AG10803 (cell line): ENCODE measurements at places on chromosomes 16 and 17.

- DNase-seq, result no peak
These were observed 52.1 kb upstream of the TMEM132E start for GRCh38 chr17:34527136-34527907.

DNA sequence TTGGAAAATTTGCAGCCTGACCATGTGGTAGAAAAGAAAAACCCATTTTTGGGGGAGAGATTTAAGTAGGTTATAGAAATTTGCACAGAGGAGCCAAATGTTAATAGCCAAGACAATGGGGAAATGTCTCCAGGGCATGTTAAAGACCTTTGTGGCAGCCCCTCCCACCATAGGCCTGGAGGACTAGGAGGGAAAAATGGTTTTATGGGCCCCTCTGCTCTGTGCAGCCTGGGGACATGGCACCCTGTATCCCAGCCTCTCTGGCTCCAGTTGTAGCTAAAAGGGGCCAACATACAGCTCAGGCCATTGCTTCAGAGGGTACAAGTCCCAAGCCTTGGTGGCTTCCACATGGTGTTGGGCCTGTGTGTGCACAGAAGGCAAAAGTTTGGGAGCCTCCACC is 245.9 kb upstream of the AXIN2 start:
- no peak for DNase-seq

GRCh38 chr17:20983359-20983637 is 59.5 kb downstream of the USP22 start:
- DNase-seq, result no peak

- DNase-seq, result no peak
These were observed 16.7 kb upstream of the TENT4B start for GRCh38 chr16:50136399-50136798.

DNA sequence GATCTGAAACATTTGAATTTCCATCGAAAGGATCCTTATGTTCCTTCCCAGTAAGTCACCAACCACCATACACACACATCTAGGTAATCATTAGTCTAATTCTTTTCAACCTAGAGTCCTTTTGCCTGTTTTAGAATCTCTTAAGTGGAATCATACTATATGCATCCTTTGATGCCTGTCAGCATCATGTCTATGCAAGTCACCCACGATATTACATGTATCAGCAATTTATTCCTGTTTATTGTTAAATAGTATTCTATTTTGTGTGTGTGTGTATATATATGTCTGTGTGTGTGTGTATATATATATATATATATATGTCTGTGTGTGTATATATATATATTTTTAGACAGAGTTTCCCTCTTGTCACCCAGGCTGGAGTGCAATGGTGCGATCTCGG is 78.9 kb upstream of the RPH3AL start:
- no peak for DNase-seq

DNA sequence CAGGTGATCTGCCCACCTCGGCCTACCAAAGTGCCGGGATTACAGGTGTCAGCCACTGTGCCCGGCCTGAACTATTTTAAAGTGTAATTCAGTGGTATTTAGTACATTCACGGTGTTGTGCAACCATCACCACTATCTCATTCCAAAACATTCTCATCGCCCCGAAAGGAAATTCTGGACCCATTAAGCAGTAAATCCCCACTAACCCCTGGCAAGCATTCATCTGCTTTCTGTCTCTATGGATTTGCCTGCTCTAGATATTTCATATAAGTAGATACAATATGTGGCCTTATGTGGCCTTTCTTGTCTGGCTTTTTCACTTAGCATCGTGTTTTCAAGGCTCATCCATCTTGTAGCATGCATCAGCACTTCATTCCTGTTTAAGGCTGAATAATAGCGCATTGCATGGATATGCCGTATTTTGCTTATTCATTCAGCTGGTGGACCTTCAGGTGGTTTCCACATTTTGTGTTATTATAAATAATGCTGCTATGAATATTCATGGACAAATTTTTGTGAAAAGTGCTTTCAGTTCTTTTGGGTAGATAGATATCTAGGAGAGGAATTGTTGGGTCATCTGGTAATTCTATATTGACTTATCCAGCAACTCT is 8.4 kb upstream of the HERPUD1 start:
- DNase-seq, result peak; percentile 74

GRCh38 chr17:2982854-2983253 is 80.6 kb downstream of the OR1D5 start:
- DNase-seq, result peak; percentile 86

GRCh38 chr17:65154770-65155589 is 17.8 kb downstream of the RGS9 start:
- peak; percentile 25 for DNase-seq

DNA sequence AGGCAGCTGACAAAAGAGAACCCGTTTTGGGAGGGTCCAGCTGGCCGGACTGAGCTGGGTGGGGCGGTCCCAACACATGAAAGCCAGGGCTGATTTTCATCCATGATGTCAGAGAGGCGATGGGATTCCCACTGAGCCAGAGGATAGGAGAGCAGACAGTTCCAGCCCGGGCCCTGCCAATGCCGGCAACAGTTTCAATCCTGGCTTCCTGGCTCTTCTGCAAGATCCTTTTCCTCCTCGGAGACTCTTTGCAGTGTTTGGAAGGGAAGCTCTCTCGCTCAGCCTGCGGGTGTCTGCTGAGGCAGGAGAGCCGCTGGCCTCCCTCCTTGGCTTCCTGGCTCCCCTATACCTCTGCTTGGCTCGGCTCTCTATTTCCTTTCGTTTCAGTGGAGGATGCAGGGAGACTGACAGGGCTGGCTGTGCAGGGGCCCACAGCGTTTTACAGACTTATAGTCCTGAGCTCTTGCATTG is 145.5 kb upstream of the SOX9 start:
- DNase-seq, result peak; percentile 46

DNA sequence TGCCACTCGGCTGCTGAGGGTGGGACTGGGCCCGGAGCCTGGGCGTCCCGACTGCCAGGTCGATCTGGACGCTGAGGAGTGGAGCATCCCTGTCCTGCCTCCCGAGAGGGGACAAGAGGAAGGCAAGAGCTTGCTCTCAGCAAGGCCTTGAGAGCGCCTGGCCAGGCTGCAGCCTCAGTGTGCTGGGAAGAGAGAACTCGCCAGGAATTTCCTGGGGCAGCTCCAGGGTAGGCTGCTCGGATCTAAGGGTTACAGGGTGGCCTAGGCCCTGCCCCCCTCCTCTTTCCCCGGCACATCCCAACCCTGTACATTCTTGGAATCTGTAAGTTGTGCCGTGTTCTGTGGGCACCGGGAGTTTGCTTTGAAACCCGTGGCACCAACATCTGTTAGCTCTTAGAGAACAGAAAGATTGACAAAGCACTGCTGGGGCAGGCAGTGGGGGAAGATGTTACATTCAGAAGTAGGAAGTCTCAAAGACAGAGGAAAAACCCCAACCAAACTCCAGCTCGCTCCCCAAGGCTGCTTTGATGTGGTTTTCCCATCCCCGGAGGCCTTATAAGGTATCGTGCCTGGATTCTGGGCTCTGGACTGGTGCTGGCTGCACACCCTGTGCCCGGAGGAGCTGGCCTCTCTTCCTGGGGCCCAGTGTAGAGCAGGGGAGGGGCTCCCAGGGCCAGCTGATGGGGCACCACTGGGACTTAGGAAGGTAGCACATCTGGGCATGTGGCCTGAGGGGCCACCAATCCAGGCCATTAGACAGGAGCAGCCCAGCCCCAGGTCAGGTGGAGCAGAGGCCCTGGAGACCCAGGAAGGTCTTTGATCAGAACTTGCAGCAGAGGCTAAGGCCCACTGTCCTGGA is 55.2 kb downstream of the NKD1 start:
- peak; percentile 96 for DNase-seq

DNA sequence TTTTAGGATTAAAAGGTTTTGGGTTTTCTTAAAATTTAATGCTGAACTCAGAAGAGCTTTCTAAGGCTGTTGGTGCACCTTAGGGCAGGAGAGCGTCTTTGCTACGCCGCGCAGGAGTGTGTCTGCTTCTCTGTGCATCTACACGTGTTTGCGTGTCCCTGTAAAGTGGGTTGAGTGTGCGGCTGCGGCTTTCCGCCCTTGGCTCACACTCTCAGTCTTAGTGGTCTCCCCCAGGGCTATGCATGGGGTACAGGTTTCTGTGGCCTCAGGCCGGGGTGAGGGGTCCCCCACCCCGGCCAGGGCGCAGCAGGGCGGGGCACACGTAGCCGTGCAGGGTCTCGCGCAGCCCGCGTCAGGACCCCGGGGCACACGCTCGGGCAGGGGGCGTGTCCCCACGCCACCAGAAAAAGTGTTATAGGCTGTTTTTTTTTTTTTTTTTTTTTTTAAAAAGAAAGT is 727 bp upstream of the TENT4B start:
- DNase-seq, result peak; percentile 32

DNA sequence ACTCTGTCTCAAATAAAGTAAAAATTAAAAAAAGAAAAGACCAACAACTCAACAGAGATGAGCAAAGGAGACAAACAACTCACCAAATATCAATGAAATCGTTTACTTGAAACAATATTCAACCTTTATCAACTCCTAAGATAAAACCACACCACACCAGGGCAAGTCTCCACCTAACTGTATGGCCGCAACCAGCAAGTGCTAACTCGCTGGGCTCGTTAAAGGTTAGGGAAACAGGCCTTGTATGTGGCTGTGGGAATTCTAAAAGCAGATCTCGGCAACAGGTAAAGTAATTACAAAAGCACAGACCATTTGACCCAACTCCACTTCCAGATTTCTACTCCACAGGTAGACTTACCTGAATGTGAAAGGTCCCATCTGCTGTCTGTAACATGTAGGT is 9.3 kb downstream of the ZCCHC14 start:
- DNase-seq, result no peak

DNA sequence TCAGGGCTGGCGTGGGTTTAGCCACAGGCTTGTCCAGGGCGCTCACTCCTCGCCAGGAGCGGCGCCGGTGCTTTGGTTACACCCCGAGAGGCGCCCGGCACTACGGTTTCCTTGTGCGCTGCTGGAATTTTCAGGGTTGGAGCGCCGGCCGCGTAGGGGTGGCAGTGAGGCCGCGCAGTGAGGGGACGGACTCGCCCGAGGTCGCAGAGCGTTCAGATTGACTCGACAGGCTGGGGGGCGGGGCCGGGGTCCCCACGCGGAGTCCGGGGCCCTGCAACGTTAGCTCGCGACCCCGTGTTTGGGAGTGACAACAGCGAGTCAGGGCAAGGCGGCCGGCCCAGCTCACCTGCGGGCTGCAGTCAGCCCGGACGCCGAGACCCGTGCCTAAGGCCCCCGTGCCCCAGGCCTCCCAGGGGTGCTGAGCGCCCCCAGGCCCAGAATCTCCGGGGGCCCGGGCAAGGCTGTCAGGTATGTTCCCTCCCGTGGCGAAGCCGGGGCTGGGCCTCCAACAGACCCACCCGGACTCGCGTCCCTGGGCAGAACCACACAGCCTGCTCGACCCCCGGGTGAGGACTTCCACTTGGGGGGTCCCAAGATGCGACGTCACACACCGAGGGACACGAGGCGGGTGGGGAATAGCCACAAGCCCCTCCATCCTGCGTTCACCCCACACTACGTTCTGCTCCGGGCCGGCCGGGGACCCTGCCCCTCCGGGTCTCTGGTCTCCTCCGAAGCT is 1.3 kb upstream of the ACTG1 start:
- peak; percentile 74 for DNase-seq

DNA sequence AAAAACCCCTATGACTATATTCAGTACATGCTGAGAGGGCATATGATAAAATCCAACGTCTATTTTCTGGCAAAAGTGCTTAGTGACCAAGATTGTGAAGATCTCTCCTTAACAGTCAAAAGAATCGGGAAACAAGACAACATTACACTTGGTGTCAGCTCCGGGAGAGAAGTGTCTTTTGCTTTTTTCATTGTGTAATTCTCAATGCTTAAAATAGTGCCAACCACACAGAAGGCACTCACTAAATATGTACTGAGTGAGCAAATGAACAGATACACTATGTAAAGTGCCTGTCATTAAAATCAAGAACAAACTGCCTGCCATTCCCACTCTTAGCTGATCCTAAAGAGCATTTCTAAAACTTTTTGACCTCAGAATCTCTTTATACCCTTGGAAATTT is 34.1 kb downstream of the VPS53 start:
- peak; percentile 16 for DNase-seq

- no peak for DNase-seq
These were observed 42.3 kb upstream of the BCAR1 start for GRCh38 chr16:75293772-75294171.

GRCh38 chr17:42568341-42569111 is 1.6 kb downstream of the MLX start:
- DNase-seq, result no peak

GRCh38 chr16:55699616-55700015 is 43.8 kb downstream of the SLC6A2 start:
- no peak for DNase-seq

GRCh38 chr17:21452377-21453143 is 76.4 kb downstream of the KCNJ12 start:
- DNase-seq, result peak; percentile 71

- no peak for DNase-seq
These were observed 8.8 kb downstream of the SEC14L5 start for GRCh38 chr16:4966736-4967453.

GRCh38 chr17:73586275-73586832 is 57.9 kb downstream of the SDK2 start:
- DNase-seq, result peak; percentile 12
